ENCODE measurements at places on chromosomes 3 and 15.

GRCh38 chr3:39132096-39133092 lies 21.0 kb downstream of the CSRNP1 start:
- DNase-seq: no peak

GRCh38 chr3:79517766-79518413 lies 249.9 kb downstream of the ROBO1 start:
- no peak for DNase-seq

DNA sequence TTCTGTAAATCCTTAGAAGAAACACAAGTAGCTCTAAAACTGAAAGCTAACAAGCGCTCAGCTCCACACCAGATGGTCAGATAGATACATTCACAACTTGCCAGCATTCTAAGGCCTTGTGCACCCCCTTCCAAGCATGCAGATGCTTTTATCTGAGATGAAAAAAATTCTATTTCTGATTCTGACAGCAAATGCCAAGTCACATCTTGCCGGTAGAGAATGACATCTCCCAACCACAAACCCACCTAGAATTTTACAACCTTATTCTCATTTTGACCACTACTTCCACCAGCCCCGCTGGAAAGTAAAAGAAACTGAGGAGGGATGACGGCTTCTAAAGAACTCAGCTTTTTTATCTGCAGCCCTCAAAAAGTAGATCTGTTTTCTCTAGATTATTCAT lies 57.7 kb downstream of the SUMF1 start:
- DNase-seq: no peak

DNA sequence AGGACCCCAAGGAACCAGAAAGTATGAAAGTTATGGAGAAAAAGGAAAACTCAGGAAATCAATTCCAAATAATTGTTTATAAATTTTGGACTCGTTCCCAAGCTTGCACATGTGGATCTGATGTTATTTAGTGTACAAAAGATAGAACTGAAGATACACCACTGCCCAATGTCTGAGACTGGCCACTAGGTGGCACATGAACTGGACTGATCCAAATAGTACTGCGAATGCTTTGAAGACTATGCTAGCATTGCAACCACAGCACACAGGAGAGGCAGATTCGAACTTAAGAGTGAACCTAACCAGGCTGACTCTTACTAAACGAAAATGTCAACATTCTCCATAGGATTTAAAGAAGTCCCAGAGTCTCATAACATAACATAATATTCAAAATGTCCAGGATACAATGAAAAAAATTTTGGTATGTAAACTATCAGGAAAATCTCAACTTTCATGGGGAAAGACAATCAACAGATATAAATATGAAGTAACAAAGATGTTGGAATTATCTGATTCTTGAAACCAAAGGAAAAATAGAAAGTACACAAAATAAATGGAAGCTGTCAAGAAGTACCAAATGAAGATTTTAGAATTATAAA lies 596.7 kb downstream of the FGF12 start:
- DNase-seq: no peak

GRCh38 chr3:193872265-193872753 lies 263.6 kb upstream of the HES1 start:
- no peak for DNase-seq

GRCh38 chr3:142973217-142974009 lies 9.9 kb upstream of the PAQR9 start:
- no peak for DNase-seq

DNA sequence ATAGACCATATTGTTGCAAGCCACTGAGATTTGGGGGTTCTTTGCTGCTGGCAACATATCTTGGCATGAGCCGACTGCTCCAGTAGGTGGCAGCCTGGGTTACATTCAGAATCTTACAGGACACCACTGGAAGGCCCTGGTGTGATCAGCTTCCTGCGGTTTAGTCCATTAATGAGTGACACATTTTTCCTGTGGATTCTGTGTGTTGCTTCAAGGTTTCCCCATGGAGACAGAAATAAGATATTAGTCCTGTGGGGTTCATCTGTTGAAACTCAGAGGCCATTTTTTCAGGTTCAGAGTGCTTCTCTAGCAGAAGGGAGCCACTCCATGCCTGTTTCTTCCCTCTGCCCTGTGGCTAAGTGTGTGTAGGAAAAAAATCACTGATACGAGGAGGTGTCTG lies 116.2 kb downstream of the MFSD1 start:
- no peak for DNase-seq

- DNase-seq: no peak
Measured at GRCh38 chr15:92315144-92315543, 78.5 kb upstream of the ST8SIA2 start.

GRCh38 chr3:97952872-97953271 lies 19.4 kb downstream of the RIOX2 start:
- no peak for DNase-seq

- DNase-seq: no peak
Measured at GRCh38 chr3:177983320-177983719, 552.9 kb upstream of the KCNMB2 start.

- DNase-seq: no peak
Measured at GRCh38 chr15:47035475-47036406, 681.6 kb upstream of the SEMA6D start.

DNA sequence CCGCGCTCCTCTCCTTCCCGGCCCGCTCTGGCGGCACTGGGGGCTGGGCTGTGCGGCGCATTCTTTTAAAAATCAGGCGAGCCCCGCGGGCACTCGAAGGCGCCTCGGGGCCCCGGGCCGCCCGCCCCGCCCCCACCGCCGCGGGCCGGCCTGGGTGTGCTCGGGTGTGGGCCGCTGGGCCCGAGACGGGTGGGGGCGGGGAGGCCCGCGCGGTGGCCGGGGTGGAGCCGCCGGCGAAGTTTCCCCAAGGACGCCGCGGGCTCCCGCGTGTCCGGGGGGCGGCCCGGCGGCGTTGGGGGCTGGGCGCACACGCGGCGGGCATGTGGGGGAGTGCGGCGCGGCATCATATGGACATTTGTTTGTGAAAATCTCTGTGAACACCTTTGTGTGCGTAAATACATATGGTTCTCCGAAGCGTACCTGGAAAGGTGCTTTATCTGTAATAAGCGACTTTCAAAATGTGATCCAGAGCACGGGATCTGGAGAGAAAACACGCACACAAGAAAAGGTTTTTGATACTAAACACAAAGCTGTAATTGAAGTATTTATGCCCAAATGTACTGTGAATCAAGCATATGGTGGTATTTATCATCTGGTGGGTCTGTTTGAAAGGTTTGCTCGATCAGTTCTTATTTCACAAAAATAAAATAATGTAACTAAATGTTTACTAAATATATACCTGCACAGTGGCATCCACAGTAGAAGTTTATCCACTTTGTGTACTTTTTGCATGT lies 612 bp upstream of the TBL1XR1 start:
- DNase-seq: no peak

DNA sequence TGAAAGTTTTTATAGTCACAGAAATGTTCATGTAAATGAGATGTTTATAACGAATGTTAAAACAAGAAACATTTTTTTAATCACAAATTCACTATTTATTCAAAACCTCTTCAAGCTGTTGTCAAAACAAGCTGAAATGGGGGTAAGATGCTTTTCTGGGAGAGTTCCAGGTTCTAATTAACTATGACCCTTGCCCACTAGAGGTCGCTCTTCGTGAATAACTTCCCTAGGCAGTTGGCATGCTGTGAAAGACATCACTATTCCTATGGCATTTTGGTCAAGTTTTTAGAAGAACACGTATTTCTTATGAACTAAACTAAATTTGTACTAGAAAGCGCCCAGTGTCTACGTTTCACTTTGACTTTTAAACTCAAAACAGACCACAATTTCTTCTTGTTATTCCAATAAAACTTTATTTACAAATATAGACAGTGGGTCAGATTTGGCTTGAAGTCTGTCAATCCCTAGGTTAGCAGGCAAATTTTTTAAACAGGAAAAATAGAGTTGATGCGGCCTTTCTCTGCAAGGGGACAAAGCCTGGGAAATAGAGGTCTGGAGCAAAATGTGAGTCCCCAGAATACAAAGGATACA lies 62.8 kb upstream of the CMTM8 start:
- DNase-seq: peak; percentile 19

GRCh38 chr3:30638685-30639412 lies 32.4 kb downstream of the TGFBR2 start:
- no peak for DNase-seq

- no peak for DNase-seq
Measured at GRCh38 chr3:160398820-160399124, 253 bp downstream of the IFT80 start.

DNA sequence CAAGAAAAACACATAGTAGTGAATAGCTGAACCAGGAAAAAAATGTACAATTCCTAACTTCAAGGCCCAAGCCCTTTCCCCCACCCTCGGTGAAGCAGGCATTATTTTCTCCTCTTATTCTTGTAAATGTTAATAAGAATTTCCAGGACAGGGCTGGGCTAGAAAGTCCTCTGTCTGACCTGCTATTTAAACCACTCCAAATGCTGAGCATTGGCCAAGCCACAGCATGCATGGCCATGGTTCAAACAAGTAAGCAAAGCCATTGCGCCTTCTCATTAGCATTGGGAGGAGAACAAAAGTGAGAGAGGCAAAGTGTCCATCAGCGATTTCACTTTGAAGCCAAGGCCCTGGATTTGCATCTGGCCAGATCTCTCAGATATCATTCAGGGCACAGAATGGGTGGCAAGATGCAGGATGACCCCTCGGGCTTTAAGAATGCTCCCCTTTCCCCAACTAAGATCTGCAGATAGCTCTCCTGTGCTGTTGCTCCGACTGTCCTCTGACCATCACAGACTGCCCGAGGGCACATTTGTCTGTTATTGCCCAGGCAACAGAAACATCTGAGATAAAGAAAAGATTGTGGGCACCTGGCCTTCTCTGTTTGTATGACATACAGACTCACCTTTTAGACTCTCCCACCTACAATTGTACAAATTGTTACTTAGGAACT lies 46.3 kb downstream of the CEMIP start:
- DNase-seq: no peak

GRCh38 chr15:69919816-69920215 lies 177.9 kb downstream of the TLE3 start:
- DNase-seq: no peak

DNA sequence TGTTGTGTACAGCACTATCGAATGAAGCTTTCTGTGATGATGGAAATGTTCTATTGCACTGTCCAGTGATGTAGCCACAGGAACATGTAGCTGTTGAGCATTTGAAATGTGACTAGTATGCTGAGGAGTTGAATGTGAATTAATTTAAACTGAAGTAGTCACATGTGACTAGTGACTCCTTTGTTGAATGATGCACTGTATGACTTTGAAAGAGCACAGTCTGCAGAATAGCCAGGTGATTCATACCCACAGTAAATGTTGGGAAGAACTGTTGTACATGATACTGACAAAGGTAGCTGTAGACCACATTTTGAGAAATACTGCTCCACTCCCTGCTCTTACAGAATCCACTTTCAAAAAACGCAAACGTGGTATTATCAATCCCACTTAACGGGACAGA lies 34.0 kb upstream of the ACTL6A start:
- DNase-seq: no peak

GRCh38 chr3:55729546-55729945 lies 242.4 kb upstream of the WNT5A start:
- DNase-seq: no peak

DNA sequence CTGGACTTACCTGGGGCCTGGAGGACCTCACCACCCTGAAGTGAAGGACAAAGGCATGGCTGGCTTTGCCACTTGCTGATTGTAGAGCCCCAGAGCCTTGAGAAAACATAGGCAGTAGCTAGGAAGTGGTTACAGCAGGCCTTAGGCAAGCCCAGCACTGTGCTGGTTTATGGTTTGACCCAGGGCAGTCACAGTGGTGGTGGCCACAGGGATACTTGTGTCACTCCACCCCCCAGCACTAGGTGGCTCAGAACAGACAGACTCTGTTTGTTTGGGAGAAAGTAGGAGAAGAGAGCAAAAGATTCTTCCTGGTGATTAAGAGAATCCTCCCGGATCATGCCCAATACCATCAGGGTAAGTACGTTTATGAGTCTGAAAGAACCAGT lies 13.2 kb upstream of the COL8A1 start:
- DNase-seq: no peak

DNA sequence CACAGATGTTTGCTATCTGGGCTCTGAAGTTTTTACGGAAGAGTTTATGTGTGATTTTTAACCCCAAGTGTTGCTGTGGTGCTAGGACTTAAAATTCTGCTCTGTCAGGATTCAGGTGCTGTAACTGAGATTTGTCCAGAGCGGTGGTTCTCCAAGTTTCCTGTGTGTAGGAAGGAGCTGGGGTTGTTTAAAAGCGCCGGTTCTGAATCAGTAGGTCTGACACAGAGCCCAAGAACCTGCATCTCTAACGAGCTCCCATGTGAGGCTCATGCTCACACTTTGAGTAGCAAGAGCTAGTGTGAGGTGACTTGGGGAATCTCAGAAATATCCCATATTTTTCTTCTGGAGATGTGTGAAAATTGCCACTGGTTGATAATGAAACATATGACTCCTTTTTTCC lies 325.5 kb downstream of the SATB1 start:
- DNase-seq: no peak

DNA sequence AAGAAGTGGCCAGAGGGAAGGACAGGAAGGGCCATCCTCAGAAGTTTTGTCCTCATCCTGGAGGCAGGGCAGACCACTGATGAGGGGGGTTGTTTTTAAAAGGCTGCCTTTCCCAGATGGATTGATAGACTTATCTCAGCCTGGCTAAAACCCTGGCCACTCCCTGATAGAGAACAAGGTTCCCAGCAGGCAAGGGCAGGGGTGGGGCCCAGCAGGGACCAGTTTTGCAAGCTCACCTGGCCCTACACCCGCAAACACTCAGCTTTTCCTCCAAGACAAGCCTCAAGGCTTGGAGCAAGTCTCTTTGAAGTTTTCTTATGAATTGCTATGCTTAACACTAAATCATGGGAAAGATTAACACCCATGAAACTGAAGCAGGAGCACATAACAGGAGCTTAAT lies 9.1 kb downstream of the LIPC start:
- DNase-seq: no peak

- DNase-seq: no peak
Measured at GRCh38 chr15:93451265-93451664, 362.3 kb upstream of the RGMA start.

DNA sequence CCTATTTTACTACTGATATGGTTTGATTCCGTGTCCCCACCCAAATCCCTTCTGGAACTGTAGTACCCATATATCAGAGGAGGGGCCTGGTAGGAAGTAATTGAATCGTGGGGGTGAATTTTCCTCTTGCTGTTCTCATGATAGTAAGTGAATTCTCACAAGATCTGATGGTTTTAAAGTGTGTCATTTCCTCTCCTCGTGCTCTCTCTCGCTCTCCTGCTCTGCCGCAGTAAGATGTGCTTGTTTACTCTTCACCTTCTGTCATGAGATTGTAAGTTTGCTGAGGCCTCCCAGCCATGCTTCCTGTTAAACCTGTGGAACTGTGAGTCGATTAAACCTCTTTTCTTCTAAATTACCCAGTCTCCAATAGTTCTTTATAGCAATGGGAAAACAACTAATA lies 81.2 kb upstream of the ZBTB20 start:
- no peak for DNase-seq

Measured in stimulated activated CD8-positive, alpha-beta memory T cell treated with anti-CD3 and anti-CD28 coated beads, Interleukin-4, amount 100 ng/mL, for 24 hours (primary cell).